Left cardiac atrium (tissue), 4 donors: ENCODE measurements at places on chromosomes 16 and 17.
A peak's percentile ranks its signal among the peaks of the same experiment; 100 is the strongest.

DNA sequence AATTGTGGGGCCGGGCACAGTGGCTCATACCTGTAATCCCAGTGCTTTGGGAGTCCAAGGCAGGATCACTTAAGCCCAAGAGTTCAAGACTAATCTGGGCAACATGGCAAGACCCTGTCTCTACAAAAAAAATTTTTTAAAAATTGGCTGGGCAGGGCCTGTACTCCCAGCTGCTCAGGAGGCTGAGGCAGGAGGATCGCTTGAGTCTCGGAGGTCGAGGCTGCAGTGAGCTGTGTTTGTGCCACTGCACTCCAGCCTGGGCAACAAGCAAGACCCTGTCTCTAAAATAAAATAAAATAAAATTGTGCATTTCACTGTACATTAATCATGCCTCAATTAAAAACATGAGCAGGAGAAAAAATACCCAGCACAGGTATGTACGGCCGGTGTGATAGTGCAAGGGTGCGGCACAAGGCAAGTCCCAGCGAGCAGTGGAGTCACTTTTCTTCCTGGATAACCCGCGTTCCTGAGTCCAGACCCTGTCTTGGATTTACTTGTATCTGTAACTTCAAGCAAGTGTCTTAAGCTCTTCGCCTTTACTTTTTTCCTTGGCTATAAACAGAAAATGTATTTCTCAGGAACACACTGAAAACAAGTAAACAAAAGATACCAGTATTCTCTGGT lies 11.4 kb downstream of the ZDHHC7 start:
- DNase-seq: no peak

DNA sequence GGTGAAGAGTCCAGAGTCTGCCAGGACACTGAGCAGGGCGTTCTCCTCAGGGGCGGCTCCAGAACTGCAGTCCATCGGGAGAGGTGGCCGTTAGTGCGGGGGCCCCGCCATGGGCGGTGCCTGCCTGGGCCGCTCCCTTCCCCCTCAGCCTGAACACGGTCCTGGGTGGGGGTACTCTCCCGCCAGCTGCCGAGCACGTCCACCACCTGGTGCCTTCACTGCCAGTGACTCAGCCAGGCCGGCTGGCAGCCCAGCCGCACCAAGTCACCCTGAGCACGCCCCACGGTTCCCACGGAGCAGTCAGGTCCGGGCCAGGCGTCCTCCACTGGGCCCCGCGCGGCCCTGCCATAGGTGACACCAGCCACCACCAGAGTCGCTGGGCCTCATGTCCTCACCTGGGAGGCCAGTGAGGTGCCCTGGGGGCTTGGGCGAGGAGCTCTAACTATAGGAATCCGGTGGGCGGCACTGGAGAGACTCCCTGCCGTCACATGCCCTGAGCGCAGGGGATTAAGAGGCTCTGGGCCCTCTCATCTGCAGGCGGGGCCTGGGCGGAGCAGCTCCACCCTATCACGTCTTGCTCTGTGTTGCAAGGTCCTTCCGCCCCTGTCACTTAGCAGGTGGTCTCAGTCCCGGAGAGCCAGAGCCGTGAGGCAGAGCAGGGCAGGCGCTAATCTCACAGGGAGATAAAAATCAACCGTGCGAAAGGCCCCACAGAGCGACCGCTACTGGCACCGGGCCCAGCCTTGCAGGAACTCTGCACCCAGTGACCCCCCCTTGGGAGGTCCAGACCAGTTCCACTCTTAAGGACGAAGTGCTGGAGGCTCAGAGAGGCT lies 14.3 kb downstream of the PIEZO1 start:
- no peak for DNase-seq

- no peak for DNase-seq
Observed at GRCh38 chr16:81424771-81425170, 19.8 kb upstream of the CMIP start.

DNA sequence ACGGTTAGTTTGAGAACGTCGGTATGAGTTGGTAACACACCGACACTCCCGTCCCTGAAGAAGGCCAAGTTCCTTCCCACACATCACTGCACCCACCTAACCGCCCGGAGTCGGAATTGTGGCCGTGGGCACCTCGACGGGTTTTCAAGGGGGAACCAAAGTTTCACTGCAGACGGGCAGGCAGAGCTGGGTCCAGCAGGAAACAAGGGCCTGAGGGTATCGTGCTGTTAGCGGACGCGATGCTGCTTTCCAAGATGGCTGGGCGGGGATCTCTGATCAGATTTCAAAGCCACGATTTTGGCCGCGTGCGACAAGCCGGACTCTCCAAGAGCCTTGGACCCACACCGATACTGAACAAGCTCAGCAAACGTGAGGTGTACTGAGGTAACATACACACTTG lies 82.3 kb upstream of the DOC2B start:
- peak; percentile 2 for DNase-seq

DNA sequence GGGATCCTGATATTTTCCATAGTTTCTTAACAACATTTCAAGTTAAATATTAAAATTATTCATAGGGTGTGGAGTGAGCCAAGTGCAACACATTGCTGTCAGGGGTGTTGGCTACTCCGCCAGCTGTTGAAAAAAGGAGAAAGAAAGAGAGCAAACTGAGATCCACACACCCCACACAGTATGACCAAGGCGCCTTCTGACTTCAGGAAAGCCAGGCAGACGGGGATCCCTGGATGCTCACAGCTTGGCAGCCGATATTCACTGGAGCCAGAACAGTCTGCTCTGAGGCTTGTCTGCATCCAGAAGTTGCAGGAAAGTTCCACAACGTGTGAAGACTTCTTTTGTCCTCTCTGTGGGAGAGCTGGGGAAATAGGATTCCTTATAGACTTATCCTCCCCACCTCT lies 9.3 kb downstream of the CHD9NB start:
- DNase-seq: peak; percentile 26

DNA sequence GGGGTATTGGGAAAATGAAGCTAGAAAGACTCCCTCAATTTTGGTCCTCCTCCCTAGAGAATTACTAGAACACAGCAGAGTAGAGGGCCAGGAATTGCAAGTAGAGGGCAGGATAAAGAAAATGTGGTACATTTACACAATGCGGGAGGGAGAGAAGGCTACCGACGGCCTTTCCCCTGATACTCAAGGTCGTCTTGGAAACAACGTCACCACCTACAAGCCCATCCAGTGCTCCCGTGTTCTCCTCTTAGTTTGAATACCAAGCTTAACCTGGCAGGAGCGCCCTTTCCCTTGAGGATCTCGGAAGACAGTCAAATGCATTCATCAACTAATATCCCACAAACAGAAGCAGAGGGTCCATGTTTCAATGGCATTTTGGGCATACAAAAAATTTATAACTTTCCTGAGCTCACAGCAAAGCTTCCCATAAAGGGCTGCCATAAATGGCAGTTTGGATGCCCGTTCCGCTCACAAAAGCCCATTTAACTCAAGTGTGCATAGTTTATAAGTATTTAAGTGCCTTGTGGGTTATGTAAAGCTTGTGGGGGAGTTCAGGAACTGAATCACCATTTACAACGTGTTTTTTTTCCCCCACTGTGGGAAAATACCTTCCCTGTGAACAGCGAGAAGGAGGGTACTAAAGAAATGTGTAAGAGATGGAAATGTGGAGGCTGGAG lies 414.6 kb downstream of the SLC39A11 start:
- no peak for DNase-seq

DNA sequence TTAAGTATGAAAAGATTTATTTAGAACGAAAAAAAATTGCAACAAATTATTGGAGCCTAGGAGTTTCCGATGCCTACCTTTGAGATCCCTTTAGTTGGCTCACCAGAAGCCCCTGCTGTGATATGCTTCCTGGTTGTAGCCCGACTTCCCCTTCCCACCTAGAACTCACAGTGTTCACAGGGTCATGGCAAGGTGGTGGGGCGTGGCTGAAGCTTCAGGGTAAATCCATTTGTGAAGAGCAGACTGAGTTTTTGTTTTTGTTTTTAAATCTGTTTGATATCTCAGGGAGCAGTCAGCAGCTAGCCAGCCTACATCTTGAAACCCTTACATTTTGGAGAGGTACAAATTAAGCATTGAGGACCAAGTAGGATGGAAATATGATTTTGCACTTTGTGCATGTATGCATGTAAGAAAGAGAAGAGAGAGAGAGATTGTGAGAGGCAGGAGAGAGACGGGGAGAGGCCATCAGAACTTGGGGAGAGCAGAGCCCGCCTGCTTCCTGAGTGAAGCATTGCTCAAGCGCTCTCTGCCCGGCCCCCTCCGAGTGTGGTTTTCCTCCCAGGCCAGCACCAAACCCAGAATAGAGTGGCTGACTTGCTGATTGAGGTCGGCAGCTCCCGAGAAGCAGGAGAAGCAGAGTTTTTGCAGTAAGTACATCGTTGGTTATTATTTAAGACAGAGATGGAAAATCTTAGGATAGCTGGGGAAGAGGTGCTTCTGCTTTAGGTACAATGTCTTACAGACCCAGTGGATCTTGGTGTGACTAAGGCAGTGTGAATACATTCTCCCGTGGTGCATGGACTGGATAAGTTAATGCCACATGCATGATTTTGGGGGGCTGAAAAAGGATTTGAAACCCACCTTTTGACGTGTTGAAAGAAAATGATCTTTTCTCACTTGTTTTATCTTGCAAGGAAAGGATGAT lies 64.2 kb downstream of the SPECC1 start:
- peak; percentile 58 for DNase-seq

DNA sequence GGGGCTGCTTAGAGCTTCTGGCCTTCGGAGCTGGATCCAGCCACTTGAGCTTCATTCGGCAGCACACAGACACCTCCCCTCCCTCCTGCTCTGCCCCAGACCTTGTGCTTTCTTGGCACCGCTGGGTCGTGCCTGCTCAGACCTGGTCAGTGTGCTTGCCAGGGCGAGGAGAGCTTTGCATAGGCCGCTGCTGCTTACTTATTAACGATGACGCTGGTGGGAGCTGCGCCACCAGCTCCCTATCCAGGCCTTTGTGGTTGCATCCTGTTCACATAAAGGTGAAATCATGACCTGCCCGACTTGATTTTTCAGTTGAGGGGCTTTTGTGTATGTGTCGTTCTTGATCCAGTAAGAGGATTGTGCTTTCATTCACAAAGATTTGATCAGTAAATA lies 101.1 kb downstream of the MSI2 start:
- peak; percentile 60 for DNase-seq

DNA sequence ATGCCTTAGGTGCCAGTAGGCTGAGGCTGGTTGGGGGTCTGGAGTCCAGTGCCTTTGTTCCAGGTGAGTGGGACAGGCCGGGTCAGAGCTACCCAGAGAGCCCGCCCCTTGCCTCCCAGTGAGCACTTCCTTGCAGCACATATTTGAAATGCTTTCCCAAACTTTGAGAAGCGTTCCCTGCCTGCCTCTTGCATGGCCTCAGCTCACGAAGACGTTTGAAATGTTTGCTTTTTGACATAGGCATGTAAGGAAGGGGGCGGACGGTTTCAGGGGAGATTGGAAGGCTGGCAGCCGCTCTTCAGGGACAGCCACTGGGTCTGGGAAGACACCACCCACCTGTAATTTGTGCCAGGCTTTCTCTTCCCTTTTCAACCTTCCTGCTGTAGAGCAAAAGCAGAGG lies 5.1 kb upstream of the FOXL1 start:
- DNase-seq: no peak

DNA sequence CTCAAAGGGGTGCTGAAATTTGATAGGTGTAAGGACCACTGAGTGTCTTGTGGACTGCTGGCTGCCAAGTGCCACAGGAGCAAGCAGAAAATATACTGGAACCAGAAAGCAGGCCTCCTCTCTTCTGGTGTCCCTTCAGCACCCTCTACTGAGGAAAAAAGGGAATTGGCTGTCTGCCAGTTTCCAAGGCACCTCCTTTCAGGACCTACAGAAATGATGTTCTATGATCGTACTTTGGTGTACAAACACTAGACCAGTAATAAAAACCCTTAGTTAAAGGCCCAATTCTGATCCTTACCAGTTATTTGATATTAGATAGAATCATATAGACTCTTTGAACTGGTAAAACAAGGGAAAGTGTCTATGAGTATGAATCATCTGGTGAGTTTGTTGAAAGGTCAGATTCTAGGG lies 35.8 kb upstream of the BCAS3 start:
- DNase-seq: peak; percentile 44

GRCh38 chr17:17556671-17557070 lies 34.8 kb downstream of the PEMT start:
- no peak for DNase-seq

GRCh38 chr16:66516808-66517585 lies 32.9 kb downstream of the TK2 start:
- DNase-seq: peak; percentile 98

- peak; percentile 52 for DNase-seq
Observed at GRCh38 chr17:43456661-43457361, 27.0 kb upstream of the DHX8 start.

- no peak for DNase-seq
Observed at GRCh38 chr17:27562777-27563455, 68.1 kb upstream of the LGALS9 start.

GRCh38 chr16:27084307-27085028 lies 17.7 kb downstream of the C16orf82 start:
- DNase-seq: no peak

DNA sequence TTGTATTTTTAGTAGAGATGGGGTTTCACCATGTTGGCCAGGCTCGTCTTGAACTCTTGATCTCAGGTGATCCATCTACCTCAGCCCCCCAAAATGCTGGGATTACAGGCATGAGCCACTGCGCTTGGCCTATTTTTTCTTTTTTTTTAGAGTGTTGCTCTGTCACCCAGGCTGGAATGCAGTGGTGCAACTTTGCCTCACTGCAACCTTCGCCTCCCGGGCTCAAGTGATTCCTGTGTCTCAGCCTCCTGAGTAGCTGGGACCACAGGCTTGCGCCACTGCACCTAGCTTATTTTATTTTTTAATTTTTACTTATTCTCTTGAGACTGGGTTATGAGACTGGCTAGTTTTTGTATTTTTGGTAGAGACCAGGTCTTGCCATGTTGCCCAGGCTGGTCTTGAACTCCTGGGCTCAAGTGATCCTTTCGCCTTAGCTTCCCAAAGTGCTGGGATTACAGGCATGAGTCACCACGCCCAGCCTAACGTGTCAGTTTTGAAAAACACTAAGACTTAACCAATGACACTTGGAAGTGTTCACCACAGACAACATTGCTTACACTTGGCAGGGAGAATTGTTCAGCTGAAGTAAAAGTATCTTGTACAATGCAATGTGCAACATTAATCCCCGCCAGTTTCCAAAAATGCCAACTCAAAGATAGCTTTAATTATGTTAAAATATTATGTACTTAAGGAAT lies 26.9 kb downstream of the ATAD5 start:
- no peak for DNase-seq

DNA sequence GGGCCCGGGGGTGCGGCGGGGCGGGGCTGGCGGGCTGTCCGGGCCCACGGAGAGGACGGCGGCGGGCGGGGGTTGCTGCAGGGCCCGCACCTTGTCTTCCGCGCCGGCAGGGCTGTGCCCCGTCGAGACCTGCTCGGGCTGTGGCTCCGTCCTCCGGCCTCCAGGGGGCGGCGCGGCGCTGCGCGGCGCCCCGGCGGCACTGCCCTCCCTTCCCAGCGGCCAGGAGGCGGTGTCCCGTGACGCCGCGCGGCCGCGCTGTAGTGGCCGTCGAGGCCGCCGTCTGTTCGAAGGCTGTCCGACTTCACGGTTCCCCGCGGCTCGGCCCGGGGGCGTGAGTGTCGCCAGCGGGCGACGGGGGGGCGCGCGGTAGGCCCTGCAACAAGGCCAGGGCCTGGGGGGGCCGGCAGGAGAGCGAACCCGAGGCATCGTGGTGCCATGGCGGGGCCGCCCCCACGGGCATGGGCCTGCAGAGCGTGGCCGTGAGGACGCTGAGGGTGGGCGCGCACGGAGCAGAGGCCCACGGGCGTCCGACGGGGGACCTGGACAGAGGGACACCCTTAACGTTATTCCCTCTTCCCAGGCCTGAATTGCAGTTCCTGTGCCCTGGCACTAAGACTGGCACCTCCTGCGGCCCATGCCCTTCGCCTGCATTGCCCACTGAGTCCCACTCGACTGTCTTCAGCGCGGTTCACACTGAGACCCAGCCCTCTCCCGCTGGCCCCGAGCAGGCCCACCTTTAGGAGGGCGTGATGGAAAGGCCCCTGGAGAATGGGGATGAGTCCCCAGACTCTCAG lies at the start of gene PLEKHG4:
Gene PLEKHG4, plus strand, starts transcription at position 237 of the 794 bp plus-strand sequence. Its CDS starts 513 bp downstream, at position 750.
- peak; percentile 79 for DNase-seq
